ENCODE measurements at places on chromosomes 13 and 19.

GRCh38 chr19:1910177-1910576 is 5.0 kb downstream of the ADAT3 start:
- DNase-seq: no peak

DNA sequence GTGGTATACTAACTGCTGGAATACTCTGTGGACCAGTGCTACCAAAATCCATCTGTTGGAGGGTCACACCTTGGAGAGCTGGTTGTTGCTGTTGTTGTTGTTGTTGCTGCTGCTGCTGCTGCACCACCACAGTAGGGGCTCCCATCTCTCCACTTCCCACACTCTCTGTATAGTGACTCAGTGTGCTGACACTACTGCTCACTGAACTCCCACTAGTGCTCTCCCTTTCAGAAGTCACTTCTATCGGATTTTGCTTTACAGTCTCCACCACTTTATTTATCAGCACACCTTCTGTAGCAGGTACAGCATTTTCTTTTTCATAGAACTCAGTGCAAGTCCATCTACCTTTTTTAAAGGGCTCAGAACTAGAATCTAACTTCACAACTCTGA is 1.7 kb downstream of the TSC22D1 start:
- DNase-seq: no peak

DNA sequence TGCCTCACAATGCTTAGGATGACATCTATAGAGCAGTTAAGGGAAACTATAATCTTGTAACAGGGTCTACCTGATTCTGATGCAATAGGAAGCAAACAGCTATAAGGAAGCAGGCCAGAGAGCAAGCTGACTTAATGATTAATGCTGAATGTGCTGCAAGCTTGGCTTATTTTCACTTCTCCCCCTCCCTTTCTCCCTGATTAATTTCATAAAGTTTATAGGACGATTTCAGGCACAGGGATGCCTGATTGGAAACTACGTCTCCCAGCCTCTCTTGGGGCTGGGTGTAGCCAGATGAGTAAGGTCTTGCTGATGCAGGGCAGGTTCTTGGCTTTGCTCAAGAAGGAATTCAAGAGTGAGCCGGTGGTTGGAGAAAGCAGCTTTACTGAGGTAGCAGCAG is 82.8 kb upstream of the MRI1 start:
- DNase-seq: no peak

DNA sequence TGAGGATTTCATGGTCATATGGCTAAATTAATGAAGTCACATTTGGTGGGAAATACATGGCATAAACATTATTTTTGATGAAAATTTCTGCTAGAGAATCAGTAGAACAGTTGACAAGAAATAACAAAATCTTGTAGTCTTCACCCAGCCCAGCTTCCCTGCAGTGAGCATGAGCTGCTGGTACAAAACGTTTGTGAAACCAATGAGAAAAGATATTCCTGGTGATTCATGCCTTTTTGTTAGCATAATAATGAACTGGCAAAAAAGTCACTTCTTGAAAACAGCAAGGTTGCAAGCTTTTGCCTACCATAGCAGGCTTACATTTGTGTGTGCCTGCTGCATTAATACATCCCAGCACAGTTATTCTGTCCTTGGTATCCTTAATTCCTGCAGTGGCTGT is 475.9 kb upstream of the HTR2A start:
- DNase-seq: no peak

DNA sequence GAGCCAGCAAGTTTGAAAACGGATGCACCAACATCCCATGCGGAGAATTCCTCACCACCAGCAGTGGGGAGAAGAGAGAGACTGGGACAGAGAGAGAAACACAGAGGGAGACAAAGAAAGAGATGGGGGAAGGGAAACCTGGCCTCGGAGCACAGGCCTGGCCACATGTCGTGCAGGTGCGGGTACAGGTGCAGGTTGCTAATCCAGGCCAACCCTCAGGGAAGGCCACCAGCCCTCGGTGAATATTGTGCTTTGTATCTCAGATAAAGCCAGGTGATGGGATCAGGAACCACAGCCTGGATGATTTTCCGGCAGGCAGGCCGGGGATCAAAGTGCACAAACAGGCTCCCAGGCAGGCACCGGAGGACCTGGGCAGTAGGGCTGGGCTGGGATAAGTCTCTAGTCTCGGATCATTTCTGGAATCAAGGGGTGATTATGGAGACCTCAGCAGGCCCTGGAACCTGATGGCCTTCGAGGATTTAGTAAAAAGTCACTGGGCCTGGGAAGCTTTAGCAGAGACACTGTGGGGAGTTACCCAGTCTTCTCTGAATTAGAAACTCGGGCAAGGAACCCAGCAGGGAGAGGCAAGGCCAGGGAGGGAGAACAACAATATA is 3.7 kb downstream of the GAS6 start:
- no peak for DNase-seq

GRCh38 chr19:44818466-44819031 is 9.6 kb downstream of the BCAM start:
- DNase-seq: no peak

GRCh38 chr19:13459351-13459750 is 46.9 kb downstream of the CACNA1A start:
- no peak for DNase-seq

DNA sequence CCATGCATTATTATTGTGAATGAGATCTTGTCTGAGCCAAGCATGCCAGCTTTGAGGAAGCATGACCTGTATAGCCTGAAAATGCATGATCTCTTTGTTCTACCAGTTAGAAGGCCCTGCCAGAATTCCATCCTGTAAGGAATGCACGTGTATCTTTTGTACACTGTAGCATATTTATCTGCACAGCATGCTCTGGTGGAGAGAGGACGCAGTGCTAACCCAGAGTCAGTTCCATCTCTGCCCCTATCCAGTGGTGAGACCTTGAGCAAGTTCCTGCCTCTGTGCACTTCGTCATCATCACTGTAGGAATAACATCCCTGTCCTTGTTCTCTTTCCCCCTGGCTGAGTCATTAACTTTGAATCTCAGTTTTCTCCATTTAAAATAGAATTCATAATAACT is 233.8 kb downstream of the SLC7A1 start:
- no peak for DNase-seq

GRCh38 chr19:46944918-46945628 is 74.6 kb upstream of the NPAS1 start:
- peak; percentile 67 for DNase-seq

- DNase-seq: no peak
Measured at GRCh38 chr19:1362387-1363257, 21.1 kb upstream of the NDUFS7 start.

DNA sequence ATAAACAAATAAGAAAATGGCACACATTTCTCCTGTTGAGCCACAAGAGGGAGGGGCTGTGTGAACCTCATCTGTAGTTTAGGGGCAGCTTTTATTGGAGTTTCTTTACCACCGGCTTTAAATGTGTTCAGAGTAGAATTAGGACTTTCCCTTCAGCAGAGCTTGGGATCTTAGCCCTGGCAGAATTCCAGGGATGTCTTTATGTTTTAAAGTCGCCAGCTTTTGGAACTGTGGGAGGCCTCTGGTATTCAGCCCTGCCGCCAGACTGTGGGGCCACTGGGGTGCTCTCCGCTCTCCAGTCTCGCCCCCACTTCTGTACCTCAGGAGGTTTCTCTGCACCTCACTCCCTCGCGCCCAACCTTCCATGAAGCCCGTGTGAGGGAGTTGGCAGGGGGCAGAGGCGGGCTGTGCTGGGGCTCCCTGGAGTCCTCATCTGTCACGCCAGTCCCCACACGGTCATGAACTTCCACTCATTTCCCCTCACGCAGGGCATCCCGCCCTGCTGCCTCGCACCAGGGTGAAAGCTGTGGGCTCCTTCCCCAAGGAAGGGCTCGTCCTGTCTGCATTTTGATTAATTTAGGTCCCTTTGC is 31.5 kb downstream of the CCDC8 start:
- DNase-seq: no peak

- no peak for DNase-seq
Measured at GRCh38 chr13:70864731-70865130, 756.5 kb upstream of the KLHL1 start.
